Fibroblast of skin of back (primary cell): ENCODE measurements at places on chromosomes 6 and 20.

- no peak for DNase-seq
These were observed 53.9 kb upstream of the TAGAP start for GRCh38 chr6:159098636-159099106.

DNA sequence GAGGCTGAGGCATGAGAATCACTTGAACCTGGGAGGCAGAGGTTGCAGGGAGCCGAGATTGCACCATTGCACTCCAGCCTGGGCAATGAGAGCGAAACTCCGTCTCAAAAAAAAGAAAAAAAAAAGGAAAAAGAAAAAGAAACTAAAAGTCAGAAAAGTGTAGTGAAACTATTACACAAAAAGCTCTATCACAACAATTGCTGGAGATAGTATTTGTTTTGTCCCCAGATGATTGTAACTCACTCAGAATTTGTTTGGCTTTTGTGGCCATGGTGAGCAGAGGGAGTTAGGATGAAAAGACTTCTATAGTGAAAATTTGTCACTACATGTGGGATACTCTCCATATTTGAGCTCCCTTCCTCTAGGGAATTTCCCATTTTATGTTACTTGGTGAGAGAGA, 5.2 kb upstream of the GOPC start:
- DNase-seq, result no peak

- DNase-seq, result no peak
These were observed 107.9 kb downstream of the NRSN1 start for GRCh38 chr6:24233813-24234442.

GRCh38 chr6:120918137-120918536, 416.1 kb downstream of the TBC1D32 start:
- no peak for DNase-seq

- DNase-seq, result no peak
These were observed 164.2 kb downstream of the DTNBP1 start for GRCh38 chr6:15498640-15499039.

DNA sequence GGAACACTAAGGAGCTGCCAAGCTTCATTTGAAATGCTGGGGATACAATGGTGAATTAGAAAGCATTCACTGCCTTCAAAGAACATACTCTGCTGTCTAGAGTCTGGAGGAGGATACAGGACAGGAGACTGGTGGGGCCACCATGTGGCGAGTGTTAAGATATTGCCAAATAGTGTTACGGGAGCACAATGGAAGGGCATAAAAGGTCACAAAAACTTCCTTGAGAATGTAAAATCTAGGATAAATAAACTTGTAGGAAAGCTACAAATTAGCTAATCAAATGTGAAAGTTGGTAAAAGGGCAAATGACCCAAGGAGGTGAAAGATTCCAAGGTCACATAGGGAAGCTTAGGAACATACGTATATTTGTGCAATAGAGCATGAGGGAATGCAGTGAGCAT, 271.7 kb downstream of the RFPL4B start:
- DNase-seq, result peak; percentile 16
